ENCODE measurements at places on chromosomes 3 and 15. TPM values are rescaled to one million over a fixed set of nuclear protein-coding genes. Genes with fewer than 3 reads are reported as not detected.

GRCh38 chr15:27448986-27449385, 478.0 kb downstream of the GABRG3 start:
- DNase-seq, result no peak

DNA sequence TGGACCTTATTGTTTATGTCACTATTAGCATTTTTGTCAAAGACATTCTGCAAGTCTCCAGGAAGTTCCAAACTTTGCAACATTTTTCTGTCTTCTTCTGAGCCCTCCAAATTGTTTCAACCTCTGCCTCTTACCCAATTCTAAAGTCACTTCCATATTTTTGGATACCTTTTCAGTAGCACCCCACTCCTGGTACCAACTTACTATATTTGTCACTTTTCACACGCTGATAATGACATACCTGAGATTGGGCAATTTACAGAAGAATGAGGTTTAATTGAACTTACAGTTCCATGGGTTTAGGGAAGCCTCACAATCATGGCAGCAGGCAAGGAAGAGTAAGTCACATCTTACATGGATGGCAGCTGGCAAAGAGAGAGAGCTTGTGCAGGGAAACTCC, 1206.5 kb upstream of the EPHA6 start:
- DNase-seq, result no peak

DNA sequence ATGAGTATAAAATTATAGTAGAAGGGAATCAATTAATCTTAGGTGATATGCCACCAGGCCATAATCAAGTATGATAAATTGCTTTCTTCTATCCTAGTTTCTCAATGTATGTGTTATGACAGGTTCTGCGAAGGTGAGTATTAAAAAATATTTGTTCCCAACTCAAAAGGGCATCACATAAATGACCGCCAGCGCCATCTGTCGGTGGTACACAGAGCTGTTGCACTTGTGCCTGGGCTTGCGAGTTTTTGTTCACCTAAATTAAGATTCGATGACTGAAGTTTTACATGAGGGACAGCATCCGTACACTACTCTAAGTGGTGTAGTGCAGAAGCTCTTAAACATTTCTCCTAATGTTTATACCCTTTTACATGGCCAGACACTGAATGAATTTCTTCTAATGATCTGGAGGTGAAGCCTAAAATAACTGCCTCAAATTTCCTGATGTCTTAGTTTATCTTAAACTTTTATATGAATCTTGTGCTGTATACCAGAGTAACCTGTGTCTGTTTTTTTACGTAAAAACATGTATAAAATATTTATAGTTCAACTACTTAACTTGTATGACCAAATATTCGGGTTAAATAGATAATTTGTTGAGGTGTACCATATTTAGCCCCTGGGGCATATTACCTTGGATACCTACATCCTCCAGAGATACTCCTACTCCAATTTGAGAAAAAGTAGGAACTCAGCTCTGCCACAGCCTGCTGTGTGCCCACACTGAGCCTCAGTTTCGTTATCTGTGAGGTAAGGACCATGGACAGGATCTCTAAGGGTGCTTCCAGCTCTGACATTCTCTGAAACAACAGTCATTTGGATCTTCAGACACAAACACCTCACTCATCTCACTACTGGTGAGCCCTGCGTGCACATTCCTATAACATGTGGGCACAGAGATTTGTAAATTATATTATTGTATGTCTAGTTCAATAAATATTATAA, 365.6 kb downstream of the MAGI1 start:
- DNase-seq, result peak; percentile 74

DNA sequence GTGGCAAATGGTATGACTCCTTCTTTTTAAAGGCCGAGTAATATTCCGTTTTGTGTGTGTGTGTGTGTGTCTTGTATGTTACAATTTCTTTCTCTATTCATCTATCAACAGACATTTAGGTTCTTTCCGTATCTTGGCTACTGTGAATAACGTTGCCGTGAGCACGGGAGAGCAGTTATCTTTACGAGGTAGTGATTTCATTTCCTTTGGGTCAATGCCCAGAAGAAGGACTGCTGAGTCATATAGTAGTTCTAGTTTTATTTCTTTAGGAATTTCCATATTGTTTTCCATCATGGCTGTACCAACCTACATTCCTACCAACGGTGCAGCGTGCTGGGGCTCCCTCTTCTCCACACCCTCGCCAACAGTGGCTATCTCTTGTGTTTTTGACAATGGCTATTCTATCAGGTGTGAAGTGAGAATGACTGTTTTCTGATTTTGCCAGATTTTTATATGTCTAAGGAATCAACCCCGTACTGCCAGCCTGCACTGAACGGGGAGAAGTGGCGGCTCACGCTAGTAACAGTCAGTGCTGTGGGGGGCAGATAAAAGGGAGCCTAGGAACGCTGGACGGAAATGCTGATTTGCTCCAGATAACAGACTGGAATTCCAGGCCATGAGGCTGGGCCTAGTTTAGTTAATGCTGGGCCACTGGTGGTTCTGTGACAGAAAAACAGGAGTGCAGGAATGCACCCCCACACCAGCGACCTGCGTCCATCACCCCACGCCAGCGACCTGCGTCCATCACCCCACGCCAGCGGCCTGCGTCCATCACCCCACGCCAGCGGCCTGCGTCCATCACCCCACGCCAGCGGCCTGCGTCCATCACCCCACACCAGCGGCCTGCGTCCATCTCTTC, 168.1 kb downstream of the XXYLT1 start:
- DNase-seq, result no peak

GRCh38 chr3:58249358-58250092, 11.9 kb downstream of the ABHD6 start:
- no peak for DNase-seq

DNA sequence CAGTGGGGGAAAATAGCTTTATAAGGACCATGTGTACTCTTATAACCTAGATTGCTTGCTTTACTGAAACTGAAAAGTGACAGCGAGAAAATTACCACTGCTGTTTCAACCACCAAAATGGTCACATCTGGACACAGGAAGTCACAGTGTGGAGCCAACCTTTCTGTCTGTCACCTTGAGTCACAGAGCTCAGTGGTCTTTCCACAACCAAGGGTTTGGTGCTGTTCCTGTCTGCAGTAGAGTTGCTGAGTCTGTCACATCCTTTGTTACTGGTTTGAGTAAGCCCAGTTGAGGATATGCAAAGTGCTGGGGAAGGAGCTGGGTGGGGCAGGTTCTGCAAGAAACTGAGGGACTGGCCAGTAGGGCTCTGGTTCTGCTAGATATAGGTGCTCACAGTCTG, 139.1 kb upstream of the EIF1B start:
- no peak for DNase-seq

TGM4 gene
- not detected for total RNA-seq

SLCO2A1 gene
- 2.3 TPM for total RNA-seq

CDHR4 gene
- 0.17 TPM for total RNA-seq
